ENCODE measurements at places on chromosomes 16 and 17.

DNA sequence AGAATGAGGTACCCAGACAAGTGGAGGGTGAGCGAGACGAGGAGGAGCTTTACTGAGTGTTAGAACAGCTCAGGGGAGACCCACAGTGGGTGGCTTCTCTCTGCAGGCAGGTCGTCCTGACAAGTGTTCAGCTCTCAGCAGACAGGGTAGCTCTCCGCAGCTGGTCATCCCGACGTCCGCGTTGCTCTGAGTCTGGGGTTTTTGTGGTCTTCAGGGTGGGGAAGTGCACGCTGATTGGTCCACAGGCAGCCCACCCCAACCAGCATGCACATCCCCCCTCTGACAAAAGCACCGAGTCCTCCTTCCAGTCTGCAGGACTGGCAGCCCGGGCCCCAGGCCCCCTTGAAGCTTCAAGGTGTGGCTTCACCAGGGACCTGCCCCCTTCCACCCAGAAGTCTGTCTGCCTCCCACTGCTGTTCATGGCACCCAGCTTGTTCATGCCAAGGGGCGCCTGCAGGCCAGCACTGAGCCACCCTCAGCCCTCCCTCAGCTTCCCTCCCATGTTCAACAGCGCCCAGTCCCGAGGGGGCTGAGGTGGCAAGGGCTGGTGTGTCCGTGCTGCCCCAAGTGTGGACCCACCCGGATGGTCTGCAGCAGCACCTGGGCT is 19.9 kb upstream of the WDR45B start:
- no peak for DNase-seq

DNA sequence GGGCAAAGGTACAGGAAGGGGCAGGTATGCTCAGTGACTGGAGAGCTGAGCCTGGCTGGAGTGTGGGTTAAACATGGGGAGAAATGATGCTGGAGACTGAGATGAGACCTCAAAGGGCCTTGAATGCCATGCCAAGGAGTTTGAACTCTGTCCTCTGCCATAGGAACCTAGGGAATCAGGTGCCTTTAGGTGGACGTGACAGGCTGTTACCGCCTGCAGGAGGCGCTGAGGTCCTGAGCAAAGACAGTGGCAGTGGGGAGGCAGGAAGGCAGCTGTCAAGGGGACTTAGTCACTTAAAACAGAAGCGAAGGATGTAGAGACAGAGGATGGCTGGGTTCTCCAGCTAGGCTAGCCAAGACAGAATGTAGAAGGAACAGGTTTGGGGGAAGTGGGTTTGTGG is 9.1 kb downstream of the PSMB3 start:
- no peak for DNase-seq

- no peak for DNase-seq
These were observed 30.2 kb upstream of the CPPED1 start for GRCh38 chr16:12833926-12834325.

DNA sequence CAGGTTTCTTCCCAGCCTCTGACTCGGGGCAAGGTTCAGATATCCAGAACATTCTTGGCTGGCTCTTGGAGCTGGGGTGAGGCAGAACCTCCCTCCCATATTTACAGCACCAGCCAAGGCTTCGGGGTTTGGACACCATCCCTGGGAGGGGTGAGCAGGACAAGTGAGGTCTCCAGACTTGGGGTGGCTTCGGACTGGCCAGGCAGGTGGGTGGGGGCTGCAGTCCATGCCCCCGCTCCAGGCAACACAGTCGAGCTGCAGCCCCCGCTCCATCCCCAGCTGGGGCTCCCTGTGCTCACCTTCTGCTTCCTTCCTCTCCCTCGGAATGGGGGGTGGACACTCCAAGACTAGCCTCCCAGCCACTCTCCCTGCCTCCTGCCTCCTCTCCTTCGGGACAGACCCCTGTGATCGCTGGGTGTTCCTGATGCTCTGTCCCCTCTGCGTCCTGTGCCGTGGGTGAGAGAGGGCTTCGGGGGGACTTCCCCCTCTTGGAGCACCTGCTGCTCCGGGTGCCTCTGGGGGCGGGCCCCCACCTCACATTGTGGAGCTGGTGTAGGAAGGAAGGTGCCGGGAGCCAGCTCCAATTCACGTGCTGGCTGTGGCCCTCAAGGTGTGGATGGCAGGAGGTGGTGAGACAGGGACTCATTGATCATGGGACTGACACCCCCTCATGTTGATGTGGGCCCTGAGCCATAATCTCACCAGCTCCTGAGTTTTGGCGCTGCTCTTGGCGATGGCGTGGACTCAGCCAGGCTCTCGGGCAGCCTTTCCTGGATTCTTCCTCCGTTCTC is 189.2 kb downstream of the SEC14L1 start:
- DNase-seq = no peak

DNA sequence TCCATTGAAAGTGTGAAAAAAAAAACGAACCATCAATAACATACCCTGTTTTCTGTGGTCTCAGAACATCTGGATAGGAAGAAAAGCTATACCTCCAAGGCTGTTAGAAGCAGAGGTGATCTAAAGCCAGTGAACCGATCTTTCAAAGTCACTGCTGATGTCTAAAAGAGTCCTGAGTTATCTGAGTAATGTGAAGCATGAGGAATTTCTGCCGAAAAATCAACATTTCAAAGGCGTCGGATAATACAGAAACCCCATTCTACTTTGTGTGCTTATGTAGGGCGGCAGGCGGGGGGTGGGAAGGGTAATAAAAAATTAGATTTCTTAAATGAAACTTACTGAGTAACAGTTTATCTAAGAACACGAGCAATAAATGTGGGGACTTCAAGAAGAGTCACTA is 3.9 kb downstream of the XYLT1 start:
- no peak for DNase-seq

DNA sequence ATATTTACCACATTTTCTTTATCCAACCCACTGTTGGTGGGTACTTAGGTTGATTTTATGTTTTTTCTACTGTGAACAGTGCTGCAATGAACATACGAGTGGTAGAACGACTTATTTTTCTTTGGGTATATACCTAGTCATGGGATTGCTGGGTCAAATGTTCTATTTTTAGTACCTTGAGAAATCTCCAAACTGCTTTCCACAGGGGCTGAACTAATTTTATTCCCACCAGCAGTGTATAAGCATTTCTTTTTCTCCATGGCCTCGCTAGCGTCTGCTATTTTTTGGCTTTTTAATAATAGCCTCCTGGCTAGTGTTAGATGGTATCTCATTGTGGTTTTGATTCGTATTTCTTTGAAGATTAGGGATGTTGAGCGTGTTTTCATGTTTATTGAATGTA is 202.3 kb downstream of the LGALS9B start:
- DNase-seq = no peak

- DNase-seq = no peak
These were observed 13.8 kb upstream of the DUSP14 start for GRCh38 chr17:37475731-37476420.

GRCh38 chr17:64176556-64176955 is 46.6 kb upstream of the ERN1 start:
- DNase-seq = no peak

GRCh38 chr17:83071365-83071764 is 8.0 kb upstream of the METRNL start:
- DNase-seq = no peak

- DNase-seq = no peak
These were observed 36.5 kb downstream of the HOXB1 start for GRCh38 chr17:48494335-48494734.

DNA sequence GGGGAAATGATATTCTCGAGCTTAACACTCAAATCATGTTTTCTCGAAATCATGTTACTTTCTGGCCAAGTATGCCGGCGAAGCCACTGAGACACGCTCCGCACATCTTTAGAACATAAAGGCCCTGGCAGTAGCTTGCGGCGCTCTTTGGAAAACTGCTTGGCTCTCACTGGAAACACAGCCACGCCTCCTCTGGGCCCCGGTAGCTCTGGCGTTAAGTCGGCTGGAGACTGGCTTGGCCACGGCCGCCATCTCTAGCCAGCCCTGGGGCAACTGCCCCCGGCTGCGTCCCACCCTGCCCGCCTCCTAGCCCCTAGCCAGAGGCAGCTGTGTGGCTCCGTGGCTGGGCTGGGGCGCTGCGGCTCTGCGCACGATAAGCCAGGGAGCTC is 9.2 kb upstream of the BAIAP2 start:
- no peak for DNase-seq

- no peak for DNase-seq
These were observed 506.8 kb upstream of the SALL1 start for GRCh38 chr16:51657848-51658247.

DNA sequence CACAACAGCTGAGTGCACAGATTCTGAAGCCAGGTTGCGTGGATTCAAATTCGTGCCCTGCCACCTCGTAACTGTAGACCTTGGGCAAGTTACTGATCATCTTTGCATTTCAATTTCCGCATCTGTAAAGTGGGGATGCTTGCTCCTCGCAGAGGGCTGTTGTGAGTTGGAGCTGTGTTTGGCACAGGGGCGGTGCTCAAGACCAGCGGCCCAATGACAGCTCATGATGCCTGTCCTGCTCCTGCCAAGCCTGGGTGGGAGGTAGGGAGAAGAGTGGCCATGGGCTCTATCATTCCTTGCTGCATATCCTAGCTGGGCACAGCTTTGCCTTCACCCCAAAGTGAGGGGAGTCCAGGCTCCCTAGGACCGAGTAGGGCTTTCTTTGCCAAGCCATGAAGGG is 12.6 kb downstream of the NXPH3 start:
- no peak for DNase-seq

- no peak for DNase-seq
These were observed 57.0 kb downstream of the GRB2 start for GRCh38 chr17:75348386-75349012.

GRCh38 chr17:56030009-56030624 is 123.2 kb upstream of the ANKFN1 start:
- DNase-seq = no peak

- no peak for DNase-seq
These were observed 41.6 kb downstream of the ARHGAP23 start for GRCh38 chr17:38469875-38470274.

DNA sequence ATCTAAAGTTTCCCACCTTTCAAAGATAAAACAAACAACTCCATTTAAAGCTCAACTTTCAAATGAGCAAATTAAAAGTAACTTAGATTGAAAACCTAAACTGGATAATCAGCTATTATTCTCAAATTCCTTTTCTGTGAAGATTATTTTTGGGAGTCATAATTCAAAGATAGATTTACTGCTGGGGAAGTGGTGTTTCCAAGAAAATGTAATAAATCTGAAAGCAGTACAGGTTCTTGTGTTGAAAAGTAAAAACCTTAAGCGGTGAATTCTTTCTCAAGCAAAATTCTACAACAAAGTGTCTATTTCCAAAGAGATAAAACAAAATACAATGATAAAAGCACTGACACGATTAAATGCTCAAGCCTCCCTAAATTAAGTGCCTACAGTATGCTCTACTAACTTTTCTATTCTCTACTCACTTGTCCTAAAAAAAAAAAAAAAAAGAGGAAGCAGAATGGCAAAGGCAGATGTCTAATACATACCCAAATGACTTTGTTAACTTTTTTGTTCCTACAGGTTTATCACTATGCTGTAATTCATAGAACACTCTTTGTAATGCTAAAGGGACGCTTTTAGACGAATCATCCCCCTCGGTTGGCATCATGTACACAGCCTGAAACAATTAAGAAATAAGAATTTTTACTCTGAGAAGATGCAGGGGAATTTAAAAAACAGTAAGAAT is 34.5 kb downstream of the LITAFD start:
- DNase-seq = no peak

GRCh38 chr17:33284022-33284421 is 9.1 kb downstream of the ASIC2 start:
- no peak for DNase-seq

DNA sequence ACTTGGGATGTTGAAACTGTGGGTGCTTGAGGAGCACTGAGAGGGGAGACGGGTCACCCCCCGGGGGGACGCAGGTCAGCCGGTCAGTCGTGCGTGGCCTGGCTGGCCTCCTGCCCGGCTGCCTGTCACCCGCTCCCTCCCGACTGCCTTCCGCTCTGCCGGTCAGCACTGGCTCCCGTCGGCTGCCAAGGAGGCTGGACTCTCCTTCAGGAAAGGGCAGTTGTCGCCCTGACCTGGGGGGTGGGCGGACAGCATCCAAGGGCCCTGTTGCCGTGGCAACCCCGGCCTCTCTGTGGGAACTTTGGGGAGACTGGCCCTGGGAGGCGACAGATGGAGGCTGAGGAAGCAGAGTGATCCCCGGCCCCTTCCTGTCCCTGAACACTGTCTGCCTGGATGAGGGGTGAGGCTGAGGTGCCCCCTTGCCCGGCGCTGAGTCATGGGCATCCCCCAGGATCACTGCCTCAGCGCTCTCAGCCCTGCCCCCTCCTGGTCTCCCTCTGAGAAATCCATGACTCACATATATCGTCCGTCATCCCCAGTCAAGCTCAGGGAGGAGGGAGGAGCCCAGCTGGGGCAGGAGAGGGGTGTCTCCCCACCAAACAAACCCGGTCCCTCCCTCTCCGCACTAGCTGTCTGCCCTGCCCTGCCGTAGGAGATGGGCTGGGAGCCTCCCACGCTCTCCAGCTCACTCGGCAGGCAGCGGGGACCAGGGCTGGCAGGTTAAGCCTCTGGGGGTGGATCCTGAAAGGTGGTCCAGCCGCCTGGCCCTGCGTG is at the start of gene ADGRG1:
Gene ADGRG1, plus strand, starts transcription at position 623 of the 774 bp plus-strand sequence. CDS start 21,658 bp downstream, outside the sequence.
- DNase-seq = no peak

GRCh38 chr17:58840820-58841612 is 85.4 kb downstream of the PPM1E start:
- no peak for DNase-seq

- DNase-seq = no peak
These were observed 2.5 kb upstream of the CCL2 start for GRCh38 chr17:34252444-34253138.

- DNase-seq = no peak
These were observed 7.9 kb downstream of the ERI2 start for GRCh38 chr16:20798364-20798763.

DNA sequence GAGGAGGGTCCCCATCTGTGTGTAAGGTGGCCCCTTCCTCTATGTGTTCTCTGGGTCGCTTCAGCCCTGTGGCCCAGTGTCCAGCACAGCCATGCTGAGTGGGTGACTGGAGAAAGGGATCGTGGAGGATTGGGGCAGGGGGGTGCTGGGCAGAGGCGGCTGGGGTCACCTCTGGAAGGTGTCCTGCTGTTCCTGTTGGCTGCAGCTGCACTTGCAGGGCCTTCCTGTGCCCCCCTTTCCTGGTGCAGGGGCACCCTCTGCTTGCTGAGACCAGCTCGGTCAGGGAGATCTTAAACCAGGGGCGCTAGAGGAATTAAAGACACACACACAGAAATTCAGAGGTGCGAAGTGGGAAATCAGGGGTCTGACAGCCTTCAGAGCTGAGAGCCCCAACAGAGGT is 11.1 kb downstream of the IL32 start:
- DNase-seq = no peak

GRCh38 chr17:8744086-8744785 is 400 bp downstream of the CCDC42 start:
- DNase-seq = no peak

GRCh38 chr17:40315678-40316570 is 6.9 kb downstream of the RARA start:
- DNase-seq = no peak

DNA sequence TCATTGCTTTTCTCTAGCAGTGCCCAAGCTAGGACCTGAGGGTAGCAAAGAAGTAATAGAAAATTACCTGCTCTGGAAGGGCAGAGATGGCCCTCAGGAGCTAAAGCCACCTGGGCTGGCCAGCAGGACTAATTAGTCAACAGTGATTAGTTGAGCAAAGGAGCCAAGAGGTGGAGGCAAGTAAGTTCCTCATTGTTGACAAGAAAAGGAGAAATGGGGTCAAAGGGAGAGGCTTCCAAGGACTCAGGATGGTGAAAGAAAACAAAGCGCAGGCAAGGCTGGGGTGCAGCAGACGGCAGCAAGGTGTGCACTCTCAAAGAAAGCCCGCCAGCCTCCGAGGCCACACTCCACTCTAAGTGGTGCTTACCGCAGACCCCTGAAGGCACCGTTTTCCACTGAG is 44.6 kb downstream of the CMTM4 start:
- DNase-seq = no peak

Data from T-helper 2 cell (primary cell).